ENCODE measurements at places on chromosomes 1 and 21.

DNA sequence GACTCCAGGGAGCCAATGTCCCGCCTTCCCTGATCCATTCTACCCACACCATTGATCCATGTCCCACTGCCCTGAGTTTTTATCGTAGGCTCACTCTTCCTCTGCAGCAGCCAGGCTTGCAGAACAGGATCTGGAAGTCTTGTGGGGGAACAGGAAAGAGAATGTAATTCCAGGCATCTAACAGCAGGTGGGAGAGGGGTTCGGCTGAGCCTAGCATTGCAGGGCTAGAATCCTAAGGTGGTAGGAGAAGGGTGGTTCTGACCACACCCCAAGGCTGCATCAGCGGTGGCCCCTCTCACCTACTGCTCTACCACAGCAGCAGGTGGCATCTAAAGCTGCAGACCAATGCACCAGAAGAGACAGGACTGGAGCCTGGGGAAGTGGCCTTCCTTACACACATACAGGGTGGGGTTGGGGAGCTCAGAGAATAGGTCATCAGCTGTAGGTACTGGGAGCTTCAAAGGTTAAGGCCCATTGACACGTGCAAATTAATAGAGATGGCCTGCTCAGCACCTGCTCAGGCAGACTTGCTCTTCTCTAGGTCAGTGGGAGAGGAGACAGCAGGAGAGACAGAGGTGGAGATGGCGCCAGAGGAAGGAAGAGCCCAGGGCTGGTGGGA is 20.5 kb downstream of the KNCN start:
- DNase-seq, result no peak

DNA sequence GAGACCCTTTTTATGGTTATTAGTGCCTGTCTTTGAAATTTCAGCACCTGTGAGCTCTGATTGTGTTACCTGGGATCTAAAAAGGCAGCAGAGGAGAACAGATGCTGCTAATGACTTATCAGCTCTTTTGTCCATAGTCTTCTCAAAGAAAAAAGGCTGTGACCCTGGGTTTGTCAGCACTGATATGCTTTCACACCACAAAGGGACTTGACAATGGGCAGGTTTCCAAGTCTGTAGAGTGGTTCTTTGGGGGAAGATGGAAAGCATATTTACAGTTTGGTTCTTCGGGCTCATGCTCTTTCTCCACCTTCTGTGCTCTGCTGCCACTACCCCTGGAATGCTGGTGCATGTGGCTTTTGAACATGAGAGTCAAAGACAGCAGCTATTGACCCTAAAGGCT is 32.0 kb downstream of the DNAJC6 start:
- no peak for DNase-seq

DNA sequence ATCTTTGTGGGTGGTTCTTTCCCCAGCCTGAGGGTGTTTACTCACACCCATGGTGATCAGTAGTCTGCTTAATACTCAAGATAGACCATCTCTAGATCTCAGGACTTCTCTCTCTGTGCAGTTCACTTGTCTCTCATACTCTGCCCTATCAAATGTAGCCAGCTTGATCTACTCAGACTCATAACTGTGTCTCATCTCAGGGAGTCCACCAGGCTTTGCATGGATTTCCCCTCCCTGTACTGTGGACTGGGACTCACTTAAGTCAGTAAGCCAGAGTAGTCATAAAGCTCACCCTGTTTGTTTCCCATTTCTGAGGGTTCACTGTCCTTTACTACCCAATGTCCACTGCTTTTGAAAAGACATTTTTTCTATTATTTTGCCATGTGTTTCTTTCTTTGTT is 41.8 kb downstream of the LYPLAL1 start:
- DNase-seq, result no peak

GRCh38 chr1:206769304-206769731 is 1.3 kb upstream of the IL19 start:
- DNase-seq, result no peak

GRCh38 chr1:156468693-156469345 is 31.8 kb downstream of the MEF2D start:
- DNase-seq, result no peak

DNA sequence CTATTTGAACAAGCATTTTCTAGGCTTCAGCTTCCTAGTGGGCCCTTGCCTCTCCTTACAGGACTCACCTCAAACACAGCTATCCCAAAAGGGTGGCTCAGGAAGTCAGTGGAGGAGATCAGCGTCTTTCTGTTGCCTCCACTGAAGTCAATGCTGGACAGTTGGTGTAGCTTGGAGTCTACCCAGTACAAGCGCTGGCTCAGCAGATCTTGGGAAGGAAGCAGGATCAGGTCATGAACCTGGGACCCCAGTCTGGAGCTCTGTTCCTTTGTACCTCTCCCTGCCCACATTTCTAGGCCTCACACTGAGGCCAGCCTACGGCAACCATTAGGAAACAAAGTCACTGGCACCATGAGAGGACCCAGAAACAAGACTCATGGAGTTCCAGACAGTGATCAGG is 23.7 kb upstream of the MAGOH start:
- DNase-seq, result no peak

- no peak for DNase-seq
Measured at GRCh38 chr1:117967881-117968280, 38.3 kb downstream of the WDR3 start.

DNA sequence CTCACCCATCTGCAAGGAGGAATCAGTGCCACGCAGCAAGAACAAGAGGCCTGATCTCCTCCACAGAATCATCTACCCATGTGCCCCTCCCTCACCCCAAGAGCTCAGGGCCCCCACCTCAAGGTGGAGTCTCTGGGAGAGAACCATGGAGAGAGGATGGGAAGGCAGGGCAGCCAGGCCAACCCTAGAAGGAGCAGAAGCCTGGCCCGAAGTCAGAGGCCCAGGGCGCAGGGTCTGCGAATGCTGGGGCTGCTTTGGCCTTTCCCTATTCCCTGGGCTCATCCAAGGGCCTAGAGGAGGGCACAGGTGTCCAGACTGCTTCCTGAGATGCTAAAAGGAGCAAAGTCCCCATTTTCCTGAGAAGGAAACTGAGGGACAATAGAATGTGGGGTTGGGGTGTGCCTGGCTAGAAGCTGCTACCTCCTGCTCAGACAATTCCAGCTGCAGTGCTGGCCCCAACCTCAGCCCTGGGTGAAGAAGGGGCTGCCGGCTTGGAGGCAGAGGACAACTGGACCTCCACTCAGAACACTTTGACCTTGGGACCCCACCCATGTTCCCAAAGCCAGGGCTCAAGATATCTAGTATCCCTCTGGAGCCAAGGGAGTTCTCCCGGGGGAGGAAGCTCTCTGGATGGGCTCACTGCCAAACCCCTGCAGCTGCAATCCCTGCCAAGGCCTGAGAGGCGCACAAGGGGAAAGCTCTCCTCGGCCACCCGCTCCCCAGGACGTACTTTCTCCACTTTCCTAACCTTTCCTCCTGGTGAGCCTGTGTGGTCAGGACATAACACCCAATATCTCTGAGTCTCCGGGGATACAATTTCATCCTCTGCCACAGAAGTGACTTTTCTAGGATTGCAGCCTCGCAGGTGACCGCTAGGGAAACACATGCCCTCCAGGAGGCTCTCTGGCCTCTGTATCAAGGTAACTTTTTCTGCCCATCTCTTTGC is 16.6 kb upstream of the LEMD1 start:
- DNase-seq, result no peak

GRCh38 chr1:21342961-21343838 is 52.9 kb upstream of the ECE1 start:
- DNase-seq, result no peak

All from iPS DF 6.9 (cell line).